DND-41 (cell line): ENCODE measurements at places on chromosomes 13 and 19.
A peak's percentile ranks its signal among the peaks of the same experiment; 100 is the strongest.

- no peak for DNase-seq
Observed at GRCh38 chr13:35791184-35791851, 314.8 kb upstream of the MAB21L1 start.

DNA sequence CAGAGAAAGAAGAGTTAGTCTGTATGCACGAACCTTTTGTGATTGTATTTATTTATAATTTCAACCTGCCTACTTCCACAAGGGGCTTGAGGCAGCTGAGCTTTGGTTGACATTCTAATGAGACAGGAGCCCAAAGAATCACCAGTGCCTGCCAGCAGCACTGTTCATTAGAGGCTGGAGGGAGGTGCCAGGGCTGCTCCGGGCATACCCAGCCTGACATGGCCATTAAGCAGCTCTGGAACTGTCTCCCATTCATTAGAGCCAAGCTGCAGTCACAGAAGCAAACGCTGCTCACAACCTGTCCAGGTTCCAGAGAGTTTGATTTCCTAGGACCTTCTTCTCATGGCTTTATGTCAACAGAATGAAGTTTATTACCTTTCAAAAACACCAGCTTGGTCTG is 425.5 kb downstream of the RFC3 start:
- DNase-seq = no peak

DNA sequence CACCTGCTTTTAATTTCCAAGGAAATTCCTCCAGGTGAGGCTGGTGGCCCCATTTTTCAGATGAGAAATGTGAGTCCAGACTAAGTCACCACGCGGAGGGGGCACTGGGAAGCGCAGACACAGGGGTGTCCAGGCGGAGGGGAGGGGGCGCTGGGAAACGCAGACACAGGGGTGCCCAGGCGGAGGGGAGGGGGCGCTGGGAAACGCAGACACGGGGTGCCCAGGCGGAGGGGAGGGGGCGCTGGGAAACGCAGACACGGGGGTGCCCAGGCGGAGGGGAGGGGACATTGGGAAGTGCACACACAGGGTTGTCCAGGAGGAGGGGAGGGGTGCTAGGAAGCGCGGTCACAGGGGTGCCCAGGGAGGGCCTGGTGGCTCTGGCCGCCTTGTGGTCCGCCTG is 3.5 kb downstream of the GRK1 start:
- no peak for DNase-seq

DNA sequence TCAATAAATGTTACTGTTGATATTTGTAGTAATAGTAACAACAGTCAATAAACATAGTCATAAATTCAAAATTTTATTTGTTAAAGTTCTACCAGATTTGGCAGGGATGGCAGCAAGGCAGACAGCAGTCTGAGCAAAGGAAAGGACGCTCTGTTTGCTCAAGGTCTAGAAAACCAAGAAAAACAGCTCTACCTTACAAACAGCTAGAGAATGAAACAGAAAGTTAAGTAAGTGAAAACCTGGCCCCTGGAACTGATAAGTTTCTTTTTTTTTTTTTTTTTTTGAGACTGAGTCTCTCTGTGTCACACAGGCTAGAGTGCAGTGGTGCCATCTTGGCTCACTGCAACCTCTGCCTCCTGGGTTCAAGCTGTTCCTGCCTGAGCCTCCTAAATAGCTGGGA is 27.9 kb downstream of the ENOX1 start:
- no peak for DNase-seq

- no peak for DNase-seq
Observed at GRCh38 chr13:22486490-22486889, 694.3 kb upstream of the SGCG start.

DNA sequence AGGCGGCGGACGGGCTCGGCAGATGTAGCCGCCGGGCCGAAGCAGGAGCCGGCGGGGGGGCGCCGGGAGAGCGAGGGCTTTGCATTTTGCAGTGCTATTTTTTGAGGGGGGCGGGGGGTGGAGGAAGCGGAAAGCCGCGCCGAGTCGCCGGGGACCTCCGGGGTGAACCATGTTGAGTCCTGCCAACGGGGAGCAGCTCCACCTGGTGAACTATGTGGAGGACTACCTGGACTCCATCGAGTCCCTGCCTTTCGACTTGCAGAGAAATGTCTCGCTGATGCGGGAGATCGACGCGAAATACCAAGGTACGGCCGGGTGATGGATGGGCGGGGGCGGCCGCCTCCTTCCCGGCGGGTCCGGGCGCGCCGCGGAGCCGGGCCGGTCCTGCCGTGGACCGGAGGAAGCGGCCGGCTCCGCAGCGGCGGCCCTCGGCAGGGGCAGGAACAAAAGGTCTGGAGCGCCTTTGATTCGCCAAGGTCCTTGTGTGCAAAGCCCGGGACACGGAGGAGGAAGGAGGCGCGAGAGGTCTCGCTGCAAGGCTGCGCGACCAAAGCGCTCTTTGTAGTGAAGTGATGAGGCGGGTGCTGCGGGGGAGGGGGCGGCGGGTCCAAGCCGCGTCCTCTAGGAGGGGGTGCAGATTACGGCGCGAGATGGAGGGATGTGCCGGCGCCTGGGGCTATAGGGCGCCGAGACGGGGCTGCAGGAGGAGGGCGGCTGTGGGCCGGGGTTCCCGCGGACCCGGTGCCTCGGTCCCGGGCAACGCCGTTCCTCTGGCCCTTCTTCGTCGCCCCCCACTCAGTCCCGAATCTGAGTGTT is 689 bp downstream of the ING1 start:
- DNase-seq = peak; percentile 74

DNA sequence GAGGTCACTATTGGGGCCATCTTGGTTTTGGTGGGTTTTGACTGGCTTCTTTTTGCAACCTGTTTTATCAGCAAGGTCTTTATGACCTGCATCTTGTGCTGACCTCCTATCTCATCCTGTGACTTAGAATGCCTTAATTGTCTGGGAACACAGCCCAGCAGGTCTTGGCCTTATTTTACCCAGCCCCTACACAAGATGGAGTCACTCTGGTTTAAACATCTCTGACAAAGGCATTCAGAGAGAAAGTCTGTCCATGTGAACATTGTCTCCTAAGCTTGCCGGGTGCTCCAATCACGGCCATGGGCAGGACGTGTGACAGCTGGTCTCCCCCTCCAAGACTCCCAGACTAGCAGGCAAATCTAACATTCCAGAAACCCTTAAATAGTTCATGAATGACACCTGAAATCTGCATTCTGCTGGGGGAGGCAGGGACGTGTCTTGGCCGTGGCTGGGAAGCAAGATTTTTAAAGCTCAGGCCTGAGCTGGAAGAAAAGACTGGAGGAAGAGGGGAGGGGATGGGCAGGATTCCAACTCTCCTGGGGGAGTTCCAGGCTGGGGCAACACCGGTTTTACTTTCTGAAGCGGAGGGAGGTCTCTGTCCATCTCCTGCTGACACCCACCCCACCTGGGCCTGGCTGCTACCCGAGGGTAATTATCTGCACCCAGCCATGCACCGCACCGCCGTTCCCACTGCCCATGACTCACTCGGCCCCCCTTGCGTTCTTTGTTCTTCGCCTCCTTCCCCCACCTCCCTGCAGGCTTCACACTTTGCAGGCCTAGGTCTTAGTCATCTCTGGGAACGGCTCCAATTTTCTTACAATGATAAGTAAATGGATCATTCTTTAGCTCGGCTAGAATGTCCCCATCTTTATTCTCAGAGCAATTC is 11.6 kb upstream of the OR1M1 start:
- DNase-seq = peak; percentile 50

DNA sequence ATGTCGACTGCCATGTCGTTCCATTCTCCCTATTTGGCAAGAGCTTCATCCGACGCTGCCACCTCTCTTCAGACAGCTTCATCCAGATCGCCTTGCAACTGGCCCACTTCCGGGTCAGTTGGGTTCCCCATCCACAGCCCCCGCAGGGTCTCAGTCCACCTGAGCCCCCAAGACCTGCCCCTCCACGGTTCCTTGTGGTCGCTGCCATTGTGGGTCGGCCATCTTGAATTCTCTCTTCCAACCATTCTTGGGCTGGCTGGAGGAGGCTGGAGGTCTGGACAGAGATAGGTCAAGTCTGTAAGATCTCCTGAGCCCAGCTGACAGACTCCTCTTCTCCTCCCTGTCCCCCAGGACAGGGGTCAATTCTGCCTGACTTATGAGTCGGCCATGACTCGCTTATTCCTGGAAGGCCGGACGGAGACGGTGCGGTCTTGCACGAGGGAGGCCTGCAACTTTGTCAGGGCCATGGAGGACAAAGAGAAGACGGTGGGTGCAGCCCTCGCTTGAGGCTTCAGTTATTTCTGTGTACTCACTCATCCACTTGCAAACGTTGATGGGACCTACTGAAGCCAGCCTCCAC is 19.5 kb downstream of the CPT1C start:
- no peak for DNase-seq

GRCh38 chr19:4503132-4503824 is 15.0 kb downstream of the PLIN4 start:
- no peak for DNase-seq

DNA sequence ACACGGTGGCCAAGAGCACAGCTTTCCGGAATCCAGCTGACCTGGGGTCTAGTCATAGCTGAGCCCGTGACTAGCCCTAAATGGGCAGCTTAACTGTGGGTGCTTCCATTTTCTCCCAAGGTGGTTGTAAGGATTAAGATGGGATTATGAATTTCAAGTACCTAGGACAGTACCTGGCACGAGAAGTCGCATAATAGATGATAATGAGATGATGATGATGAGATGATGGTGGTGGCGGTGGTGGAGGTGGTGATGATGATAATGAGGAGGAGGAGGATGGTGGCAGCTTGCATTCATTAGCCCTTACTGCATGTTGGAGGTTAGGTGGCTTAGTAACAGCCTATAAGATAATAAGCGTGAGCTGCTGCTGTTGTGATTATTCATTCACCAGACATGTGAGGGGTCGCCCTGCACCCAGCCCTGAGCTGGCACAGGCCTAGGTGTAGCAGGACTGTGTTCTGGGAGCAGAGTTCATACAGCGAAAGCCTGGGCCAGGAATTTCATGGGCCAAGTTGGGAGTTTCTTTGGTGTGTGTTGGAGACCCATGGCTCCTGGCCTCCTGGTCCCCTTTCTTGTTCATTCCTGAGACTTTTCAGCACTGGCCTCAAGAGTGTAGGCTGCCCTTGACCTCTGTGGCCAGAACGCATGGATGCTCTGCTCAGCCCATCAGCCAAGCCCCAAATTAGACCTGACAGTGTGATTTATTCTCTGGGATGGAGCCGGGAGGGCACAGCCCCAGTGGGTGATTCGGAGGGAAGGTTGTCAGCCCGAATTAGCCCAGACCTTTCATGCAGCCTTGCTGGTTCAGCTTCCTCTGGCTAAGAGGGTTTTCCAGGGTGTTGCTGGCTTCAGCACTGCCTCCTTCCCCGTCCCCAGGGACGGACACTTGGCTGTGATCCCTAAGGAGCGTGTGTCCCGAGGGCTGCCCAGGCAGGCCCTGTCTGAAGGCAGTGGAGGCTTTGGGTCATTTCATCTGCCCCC is 128.8 kb downstream of the SIPA1L3 start:
- no peak for DNase-seq

GRCh38 chr19:1648920-1649541 is 3.4 kb downstream of the TCF3 start:
- DNase-seq = no peak

DNA sequence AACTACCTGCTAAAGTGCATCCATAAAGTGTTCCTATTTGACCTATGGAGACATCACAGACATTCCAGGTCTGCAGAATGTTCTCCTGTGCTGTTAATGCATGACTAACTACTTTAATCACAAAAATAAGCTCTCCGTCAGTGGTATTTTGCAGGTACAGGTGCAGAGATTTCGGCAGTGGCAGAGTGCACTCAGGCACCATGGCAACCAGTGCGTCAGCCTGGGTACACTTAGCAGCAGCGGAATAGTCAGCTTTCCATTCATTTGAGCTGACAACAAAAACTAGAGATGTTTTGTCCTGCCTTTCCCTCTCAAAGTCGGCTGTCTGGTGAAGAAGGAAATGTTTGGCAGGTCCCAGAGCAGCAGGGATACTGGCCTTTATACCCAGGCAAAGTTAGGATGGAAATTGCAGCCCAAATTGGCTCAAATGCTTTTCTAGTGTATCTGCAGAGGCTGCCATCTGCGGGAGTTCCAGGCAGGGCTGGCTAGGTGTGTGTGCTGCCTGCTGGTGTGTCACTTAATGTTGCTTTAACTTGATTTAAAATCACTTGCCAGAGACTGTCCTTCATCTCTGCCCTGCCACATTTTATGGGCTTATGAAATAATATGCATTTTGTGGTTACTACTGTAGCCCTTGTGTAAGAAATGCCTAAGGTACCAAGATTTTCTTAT is 195.8 kb downstream of the RAP2A start:
- DNase-seq = no peak

DNA sequence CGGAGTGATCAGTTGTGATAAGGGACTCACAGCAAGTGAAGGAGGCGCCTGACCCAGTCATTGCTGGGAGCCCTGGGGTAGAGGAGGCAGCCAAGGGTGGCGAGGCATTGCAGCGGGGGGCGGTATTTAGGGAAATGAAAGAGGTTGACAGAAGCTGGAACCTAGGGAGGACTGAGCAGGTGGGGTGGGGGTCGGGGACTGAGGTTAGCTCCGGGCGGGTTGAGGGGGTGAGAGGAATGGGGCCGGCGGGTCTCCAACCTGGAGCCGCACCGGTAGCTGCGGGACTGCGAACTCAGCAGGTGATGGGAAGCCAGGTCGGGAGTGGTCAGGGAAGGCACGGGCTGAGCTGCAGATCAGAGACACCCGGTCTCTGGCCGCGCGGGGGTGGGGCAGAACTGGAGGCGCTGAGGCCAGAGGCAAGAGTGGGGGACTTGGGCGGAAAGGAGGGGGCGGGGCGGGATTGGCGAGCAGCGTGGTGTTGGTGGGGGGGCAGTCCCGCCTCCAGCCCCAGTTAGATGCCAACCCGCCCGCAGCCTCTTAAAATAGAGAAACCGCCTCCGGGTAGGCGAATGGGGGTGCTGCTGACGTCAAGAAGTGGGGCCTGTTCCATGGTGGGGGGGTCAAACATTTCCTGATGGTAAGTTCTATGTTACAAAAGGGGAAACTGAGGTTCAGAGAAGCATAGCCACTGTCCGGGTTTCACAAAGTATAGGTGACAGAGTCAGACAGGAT is 1.5 kb downstream of the MAST3 start:
- DNase-seq = no peak

DNA sequence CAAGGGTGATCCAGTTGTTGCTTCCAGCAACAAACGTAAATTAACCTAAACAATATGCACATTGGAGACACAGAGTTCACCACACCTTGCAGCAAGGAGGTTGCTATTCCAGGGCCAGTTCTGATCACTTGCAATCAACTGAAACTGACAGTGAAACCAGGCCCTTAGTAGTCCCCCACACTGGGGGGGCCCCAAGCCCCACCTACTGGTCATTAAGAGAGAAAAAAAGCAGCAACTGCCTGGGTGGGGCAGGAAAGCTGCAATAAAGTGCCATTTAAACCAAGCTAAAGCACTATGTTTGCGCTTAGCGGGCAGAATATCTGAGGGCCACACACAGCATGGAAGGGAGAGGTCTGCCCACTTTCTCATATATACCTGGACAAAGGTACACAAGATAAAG is 51.5 kb downstream of the ATP7B start:
- DNase-seq = no peak
